ENCODE measurements at places on chromosomes 7 and 10. TPM values are rescaled to one million over a fixed set of nuclear protein-coding genes. Genes with fewer than 3 reads are reported as not detected.

Gene AKR1D1
- total RNA-seq, result not detected

Gene COL26A1
- not detected for total RNA-seq

Gene PRLHR
- total RNA-seq, result not detected

Gene CRHR2
- total RNA-seq, result not detected

Gene GDF10
- total RNA-seq, result 0.12 TPM

Gene SRRT
- 35.5 TPM for total RNA-seq

Gene IRF5
- total RNA-seq, result not detected

Gene SFMBT2
- total RNA-seq, result 2.9 TPM

Gene TAS2R4
- total RNA-seq, result 0.12 TPM

Gene IDI2
- not detected for total RNA-seq

Gene LRRD1
- total RNA-seq, result not detected

Gene NANOS1
- 1.7 TPM for total RNA-seq

Gene OR2A7
- total RNA-seq, result 0.20 TPM

Gene KLF14
- not detected for total RNA-seq

Gene RSPH10B2
- not detected for total RNA-seq

Gene PRR15
- total RNA-seq, result 4.2 TPM

Gene OR6V1
- not detected for total RNA-seq

Gene MOGAT3
- total RNA-seq, result not detected

Gene MUC12
- 0.54 TPM for total RNA-seq
